ENCODE measurements at places on chromosomes 5 and 9.

DNA sequence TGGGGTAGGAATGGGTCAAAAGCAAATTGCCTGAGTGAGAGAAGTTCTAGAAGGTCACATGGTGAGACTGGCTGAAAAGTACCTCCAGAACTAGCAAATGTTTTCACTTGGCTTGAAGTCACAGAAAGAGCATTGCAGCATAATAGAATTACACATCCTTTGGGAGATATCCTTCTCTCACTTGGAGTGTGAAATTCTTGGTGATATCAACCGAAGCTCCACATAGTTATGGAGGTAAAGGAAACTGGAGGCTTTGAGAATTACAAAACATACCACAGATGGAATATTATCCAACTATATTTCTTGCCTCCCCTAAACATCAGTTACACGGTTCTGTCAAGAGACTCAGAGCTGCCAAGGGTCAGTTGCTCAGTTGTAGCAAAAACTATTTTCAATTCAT lies 182.4 kb downstream of the SEMA5A start:
- no peak for DNase-seq

- no peak for DNase-seq
Observed at GRCh38 chr9:89606624-89607311, 2.0 kb downstream of the GADD45G start.

DNA sequence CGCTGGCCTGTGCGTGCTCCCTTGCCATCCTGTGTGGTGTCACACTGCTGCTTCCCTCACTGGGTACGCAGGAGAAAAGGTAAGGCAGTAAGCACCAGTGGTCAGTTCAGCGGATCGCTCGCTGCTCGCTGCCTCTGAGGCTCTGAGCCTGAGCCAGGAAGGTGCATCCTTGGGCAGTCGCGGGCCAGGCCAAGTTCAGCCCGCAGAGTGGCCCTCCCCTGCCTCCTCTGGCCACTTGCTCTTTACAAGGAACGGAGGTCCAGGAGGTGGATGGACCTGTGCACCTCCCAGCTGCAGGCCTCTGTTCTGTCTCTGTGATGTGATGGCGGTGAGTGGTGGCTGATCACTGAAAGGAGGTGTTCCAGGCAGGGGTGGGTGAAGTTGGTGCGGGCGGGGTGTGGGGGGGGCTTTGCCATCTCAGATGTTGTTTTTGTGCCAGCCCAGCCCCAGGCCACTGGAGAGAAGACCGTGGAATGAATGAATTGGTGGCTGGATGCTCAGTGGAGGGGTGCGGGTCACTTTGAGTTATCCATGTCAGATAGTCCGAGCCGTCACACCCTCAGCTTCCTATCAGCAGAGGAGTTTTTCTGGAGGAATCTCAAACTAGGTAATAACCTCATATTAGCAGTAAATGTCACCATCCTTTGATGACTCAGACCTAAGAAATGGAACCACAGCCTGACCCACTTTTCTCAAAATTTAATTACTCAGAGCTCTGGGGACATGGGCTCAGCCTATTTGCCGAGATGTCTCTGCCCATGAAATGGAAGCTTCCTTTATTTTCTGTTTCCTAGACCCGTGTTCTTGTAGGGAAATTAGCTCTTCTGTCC lies 7.3 kb downstream of the COL5A1 start:
- DNase-seq: no peak

- no peak for DNase-seq
Observed at GRCh38 chr9:1173211-1173610, 123.1 kb downstream of the DMRT2 start.

DNA sequence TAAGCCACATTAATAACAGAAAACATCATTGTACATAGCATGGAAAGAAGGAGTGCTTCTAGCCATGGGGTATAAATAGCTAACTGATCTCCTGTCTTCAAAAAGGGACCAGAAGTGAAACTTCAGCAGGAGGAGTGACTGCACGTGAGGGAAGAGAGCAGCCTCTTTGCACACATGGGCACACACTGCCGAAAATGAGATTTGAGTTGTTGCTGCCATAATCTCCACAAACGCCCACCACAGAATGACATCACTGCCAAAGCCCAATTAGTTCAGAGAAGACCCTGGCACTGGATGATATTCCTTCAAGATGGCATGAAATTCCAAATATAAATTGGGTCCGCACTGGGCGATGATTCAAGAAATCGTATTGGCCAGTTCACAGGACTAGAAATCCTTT lies 238.9 kb upstream of the NR4A3 start:
- no peak for DNase-seq

GRCh38 chr5:71782393-71782770 lies 63.3 kb downstream of the CARTPT start:
- no peak for DNase-seq

DNA sequence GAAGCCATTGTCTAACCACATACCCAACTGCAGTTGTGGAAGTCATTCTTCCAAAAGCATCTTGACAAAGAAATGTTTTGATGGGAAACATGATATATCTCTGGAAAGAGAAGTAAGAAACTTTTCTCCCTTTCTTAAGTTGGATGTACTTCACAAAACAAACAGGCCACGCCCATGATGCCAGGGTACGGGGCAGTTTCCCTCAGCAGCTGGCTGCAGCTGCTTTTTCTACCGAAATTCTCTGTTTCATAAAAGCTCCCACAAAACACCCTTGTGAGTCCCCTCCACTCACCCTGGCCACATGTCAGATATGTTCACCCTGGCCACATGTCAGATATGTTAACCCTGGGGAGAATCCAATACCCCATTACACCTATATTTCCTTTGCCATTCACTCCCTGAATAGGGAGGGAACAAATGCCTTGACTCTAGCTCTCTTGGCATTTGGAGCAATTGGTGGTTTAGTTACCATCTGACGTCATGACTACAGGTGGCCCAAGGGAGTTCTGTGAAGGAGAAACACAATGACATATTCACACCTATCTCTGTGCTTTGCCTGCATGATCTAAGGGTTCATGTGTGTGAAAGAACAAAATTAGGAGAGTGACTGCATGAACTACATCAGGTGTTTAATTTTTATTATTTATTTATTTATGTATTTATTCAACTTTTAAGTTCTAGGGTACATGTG lies 103.0 kb downstream of the AOPEP start:
- no peak for DNase-seq

DNA sequence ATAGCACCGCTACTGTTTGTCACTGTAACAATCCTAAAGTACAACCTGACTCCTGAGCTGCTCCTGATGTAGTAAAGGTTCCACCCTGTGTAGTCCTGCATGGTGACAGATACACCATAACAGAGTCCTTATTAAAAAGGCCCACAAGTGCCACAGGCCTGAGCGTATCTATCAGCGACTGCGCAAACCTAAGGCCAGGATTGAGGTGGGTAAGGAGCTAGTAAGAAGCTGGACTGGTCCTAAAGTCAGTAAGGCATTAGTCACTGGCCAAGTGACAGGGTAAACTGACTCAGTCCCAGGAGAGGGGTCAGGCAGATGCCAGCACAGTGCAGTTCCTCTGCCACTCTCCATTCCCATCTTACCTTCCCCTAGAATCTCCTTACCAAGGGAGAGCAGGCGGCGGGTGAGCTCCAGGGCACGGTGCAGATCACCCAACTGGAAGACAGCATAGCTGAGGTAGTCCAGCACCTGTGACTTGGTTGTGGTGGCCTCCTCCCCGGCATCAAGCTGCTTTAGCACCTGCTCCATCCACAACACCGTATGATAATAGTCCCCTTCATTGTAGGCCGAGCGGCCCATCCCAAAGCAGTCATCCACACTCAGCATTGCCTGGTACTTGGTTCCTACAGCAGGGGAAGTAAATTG lies 17.6 kb downstream of the P4HA2 start:
- peak; percentile 70 for DNase-seq

DNA sequence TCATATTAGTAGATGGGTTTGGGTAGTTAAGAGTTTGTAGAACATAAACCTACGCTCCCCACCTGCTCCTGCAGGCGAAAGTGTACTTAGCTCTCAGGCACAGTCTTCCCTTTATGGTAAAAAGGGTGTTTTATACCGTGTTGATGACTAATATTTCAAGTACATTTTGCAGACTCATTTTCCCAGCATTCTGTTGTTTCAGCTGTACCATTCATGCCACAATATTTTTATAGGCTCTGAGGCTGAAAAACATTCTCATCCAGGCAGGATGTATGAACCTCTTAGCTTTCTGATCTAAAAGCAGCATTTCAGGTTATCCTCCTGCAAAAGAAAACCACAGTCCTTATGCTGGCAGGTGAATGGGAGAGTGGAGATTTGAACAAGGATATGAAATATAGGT lies 231.4 kb downstream of the NR2F1-AS1 start:
- no peak for DNase-seq

DNA sequence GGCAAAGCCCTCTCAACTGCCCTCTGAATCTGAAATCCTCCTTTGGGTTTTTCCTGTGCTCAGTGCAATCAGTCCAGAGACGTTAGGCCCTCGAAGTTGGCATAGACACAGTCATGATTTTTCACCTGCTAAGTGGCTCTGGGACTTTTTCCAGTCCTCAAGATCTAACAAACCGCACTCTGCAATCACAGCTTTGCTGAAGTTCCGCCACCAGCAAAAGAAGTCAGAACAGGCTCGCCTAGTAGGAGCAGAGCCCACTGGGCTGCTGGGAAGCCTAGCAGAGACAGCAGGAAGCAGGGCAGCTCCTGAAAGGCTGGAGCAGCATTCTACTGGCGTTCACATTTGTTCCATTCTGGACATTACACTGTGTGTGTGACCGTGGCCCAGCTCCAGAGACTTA lies 222.8 kb upstream of the KIF2A start:
- DNase-seq: no peak

DNA sequence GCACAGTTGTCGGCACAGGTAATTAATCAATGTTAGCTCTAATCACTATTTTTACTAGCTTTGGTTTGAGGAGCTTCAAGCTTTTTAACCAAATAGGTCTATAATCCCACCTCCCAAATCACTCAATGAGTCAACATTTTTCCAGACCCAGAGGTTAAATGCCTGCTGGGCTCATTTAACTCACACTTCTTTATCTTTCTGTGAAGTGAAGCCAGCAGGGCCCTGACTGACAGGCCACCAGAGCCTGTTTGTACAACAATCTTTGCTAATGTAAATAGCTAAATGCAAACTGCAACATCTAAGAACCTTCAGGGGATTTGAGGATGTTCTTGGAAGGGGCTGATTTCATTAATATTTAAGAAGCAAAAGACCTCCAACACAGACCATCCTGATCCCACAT lies 98.4 kb upstream of the NREP start:
- DNase-seq: no peak

DNA sequence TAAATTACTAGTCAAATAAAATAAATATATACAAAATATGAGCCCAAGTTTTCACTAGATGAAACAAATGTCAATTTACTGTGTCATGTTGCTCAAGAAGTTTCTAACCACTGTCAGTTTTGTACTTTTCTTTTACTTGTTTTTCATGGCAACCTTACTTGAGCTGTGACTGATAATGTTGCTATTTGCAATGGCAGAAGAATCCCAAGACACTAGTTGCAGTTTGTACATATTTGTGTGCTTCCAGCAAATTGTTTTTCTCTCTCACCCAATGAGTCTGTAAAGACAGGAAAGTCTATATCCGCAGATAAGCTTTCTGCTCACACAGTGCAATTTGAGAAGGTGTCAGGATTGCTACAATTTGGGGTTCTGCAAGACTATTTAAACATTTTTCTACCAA lies 338.6 kb upstream of the PCSK5 start:
- DNase-seq: no peak

- no peak for DNase-seq
Observed at GRCh38 chr5:159469496-159470372, 139.4 kb upstream of the IL12B start.

- DNase-seq: no peak
Observed at GRCh38 chr5:56813302-56813701, 2.0 kb upstream of the MAP3K1 start.

GRCh38 chr5:135236908-135237747 lies 161.9 kb downstream of the MACROH2A1 start:
- DNase-seq: peak; percentile 82

- peak; percentile 67 for DNase-seq
Observed at GRCh38 chr9:113998525-113999255, 79.4 kb downstream of the AMBP start.

DNA sequence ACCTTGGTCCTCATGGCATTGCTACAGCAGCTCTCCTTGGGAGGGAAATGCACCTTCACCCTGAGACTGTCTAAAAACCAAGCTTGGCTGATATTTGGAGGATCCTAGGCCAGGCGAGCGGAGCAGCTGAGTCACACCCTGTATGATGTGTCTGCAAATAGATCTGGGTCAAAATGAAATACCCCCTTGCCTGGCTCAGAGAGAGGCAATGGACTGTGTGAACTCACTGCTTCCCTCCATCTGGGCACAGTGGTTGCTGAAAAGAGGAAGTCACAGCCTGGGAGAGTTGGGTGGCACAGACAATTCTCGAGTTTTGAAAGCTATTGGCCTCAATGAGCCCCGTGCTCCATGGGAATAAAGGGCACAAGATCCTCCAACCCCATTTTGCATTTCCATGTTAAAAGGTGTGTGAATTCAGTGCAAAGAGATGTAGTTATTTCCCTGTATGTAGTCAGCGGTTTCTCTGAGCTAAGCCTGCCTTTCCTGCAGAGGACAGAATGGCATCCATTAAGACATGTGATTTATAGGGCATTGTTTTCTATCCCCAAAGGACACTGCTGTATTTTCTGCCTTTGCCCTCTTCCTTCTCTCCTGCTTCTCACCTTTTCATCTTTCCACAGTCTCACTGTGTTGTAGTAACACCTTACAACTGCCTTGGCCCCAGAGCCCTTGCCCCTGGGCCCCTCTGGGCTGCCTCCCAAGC lies 177.2 kb downstream of the GADD45G start:
- DNase-seq: no peak

DNA sequence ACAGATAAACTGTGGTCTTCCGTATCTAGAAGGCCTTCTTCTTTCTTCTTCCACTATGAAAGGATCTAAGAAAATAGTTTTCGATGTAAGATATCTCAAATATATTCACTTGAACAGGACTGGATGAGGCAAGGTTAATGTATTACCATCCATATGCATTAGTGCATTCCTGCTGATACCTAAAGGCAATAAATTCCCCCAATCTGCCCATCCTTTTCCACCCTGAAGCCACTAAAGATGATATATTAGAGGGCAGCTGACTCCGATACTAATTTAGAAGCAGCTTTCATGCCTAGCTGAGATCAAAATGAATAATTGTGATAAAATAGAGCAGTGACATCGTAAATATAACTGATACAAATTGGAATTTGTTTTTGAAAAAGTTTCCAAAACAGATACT lies 63.3 kb downstream of the DEPDC1B start:
- no peak for DNase-seq
